ENCODE measurements at places on chromosomes 12 and 14. TPM values are rescaled to one million over a fixed set of nuclear protein-coding genes. Genes with fewer than 3 reads are reported as not detected.

- peak; percentile 59 for DNase-seq
Observed at GRCh38 chr12:88325076-88325815, 183.1 kb downstream of the TMTC3 start.

- DNase-seq, result no peak
Observed at GRCh38 chr14:106069804-106070625, 543.6 kb downstream of the TMEM121 start.

TBX3 gene
- polyA plus RNA-seq, result 33.8 TPM

ASIC1 gene
- polyA plus RNA-seq, result 9.1 TPM

CLEC7A gene
- polyA plus RNA-seq, result 1.5 TPM

RDH12 gene
- polyA plus RNA-seq, result 0.43 TPM

KRT6C gene
- not detected for polyA plus RNA-seq
